Glomerular endothelial cell (primary cell): ENCODE measurements at places on chromosomes 13 and 19. TPM values are rescaled to one million over a fixed set of nuclear protein-coding genes. Genes with fewer than 3 reads are reported as not detected.

- DNase-seq = no peak
Measured at GRCh38 chr13:94470126-94470525, 9.4 kb downstream of the DCT start.

DNA sequence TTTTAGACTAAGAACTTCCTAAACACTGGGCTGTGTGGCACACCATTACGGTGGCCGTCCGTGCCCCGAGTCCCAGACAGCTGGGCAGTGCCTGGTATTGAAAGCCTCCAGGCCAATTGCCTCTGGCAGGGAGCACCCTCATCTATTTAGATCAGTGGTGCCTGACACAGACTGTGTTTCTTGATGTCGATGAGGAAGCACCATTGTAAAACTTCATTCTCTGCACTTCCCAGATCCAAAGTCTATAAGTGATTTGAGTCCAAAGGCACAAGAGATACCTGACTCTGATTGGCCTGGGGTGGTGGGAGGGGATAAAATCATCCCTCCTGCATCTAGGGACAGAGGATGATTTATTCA lies 8.5 kb upstream of the STK24 start:
- no peak for DNase-seq

GRCh38 chr13:43221611-43222010 lies 198.2 kb downstream of the DNAJC15 start:
- DNase-seq = no peak

DNA sequence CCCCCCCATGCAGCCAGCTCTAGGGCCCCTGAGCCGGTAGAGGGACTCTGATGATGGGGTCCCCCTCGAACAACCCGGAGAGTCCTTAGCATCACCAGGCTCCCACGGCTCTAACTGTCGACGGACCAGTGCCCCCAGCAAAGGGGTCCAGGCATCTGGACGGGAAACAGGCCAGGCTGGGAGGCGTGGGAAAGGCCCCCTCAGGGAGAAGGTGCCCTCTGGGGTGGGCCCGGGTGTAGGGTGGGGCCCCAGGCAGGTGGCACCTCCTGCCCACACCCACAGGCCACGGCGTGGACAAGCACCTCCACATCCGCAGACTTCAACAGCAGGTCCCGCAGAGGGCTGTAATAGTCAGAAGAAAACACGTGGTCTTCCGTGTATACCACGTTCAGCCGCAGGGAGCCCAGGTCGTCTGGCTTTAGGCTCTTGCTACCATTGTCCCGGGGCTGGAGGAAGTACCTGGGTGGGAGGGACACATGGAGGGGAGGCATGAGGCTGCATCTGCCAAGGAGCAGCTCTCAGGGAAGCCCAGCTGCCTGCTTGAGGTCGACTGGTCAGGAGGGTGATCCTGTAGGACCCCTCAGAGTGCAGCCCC lies 44.7 kb upstream of the C13orf46 start:
- DNase-seq = no peak

- no peak for DNase-seq
Measured at GRCh38 chr19:10747674-10748073, 29.8 kb downstream of the DNM2 start.

The CCNA1 gene
- total RNA-seq = 5.7 and 7.0 TPM in 2 replicates

- DNase-seq = no peak
Measured at GRCh38 chr13:49855930-49856329, 63.4 kb upstream of the KPNA3 start.

DNA sequence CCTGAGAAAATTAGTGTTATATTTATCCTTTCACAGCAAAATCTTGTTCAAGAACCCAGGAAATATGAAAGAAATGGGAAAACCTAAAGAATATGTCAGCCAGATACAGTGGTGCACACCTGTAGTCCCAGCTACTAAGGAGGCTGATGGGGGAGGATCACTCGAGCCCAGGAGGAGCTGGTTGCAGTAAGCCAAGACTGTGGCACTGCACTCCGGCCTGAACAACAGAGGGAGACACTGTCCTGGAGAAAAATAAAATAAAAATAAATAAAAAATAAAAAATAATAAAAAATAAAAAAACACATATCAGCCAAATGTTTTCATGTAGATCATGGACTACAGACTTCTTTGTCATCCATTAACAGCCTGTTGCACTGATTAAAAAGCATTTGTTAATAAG lies 244.8 kb upstream of the KLHL1 start:
- DNase-seq = no peak

The CLDN10 gene
- not detected in 2 replicates for total RNA-seq

The ZNF573 gene
- 3.4 and 8.0 TPM in 2 replicates for total RNA-seq

GRCh38 chr13:38384171-38384570 lies 34.5 kb downstream of the UFM1 start:
- DNase-seq = no peak

DNA sequence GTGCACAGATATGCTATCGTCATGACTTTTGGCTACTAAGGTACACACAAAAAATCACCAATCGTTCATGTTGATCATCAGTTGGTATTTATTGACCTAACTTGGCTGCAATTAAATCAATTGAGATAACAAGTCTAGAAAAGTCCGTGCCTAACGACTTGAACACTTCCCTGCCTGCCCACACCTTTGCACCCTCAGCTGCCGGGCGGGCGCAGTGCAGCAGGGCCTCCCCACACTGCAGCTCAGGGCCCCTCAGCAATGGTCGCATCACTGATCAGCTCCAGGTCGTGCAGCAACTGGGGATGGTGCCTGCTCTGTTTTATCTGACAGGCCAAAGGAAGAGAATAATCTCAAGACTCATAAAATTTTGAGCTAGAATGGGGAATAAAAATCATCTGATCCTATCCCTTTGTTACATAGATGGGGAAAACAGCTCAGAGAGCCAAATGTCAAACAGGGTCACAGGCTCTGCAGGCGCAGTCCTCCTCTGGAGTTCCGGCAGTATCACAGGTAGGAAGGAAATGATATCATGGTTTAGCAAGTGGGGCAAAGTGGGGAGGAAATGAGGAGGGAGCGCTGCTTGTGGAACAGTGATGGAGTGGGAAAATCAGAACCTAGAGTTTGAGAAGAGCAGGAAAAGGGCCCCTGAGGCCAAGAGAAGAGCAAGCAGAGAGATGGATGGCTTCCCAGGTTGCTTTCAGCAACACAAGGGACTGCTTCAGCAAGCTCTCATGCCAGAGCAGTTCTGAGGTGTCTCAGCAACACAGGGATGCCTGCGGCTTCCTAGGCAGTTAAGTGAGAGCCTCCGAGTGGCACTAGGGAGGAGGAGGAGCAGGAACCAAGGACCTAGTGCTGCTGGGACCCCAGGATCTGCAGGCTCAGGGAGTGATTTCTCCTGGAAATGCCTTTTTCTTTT lies 57.5 kb downstream of the SLC7A1 start:
- no peak for DNase-seq

The PSG6 gene
- not detected in 2 replicates for total RNA-seq

The ELL gene
- 13.6 and 18.3 TPM in 2 replicates for total RNA-seq

DNA sequence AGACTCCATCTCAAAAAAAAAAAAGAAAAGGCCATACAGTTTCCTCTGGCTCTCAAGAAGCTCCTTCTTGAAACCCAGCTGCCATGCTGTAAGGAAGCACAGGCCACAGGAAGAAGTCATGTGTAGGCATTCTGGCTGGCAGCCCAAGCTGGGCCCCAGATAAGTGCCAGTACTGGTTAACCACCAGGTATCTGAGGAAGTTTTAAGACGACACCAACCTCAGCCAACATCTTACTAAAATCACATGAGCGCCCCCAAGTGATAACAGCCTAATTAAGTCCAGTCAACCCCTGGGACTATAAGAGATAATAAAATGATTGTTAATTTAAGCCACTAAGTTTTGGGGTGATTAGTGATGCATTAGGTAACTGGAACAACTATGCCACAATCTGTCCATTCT lies 27.4 kb upstream of the AKT2 start:
- no peak for DNase-seq

The ZNF585A gene
- total RNA-seq = 2.7 and 4.3 TPM in 2 replicates

The SWSAP1 gene
- 1.1 and 4.1 TPM in 2 replicates for total RNA-seq

- no peak for DNase-seq
Measured at GRCh38 chr13:45398877-45399276, 19.3 kb downstream of the SLC25A30 start.

- DNase-seq = no peak
Measured at GRCh38 chr13:112131713-112132113, 64.8 kb downstream of the SOX1 start.

GRCh38 chr19:41646589-41647204 lies 19.8 kb upstream of the CEACAM4 start:
- DNase-seq = no peak

The ZNF723 gene
- total RNA-seq = not detected in 2 replicates

DNA sequence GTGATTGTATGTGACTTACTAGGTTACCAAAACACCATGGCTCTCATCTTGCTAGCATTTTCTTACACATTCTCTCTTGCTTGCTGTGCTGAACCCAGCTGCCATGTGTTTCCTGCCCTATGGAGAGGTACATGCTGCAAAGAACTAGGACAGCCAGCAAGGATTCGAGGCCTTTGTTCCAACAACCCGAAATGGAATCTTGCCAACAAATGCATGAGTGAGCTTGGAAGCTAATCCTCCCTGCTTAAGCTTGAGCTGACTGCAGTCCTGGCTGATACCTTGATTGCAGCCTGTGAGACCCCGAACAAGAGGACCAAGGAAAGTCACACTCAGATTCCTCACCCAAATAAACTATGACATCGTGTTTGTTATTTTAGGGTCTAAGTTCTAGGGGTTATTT lies 651.2 kb downstream of the SLITRK6 start:
- DNase-seq = peak; percentile 2

- no peak for DNase-seq
Measured at GRCh38 chr13:50572129-50572528, 271.4 kb downstream of the DLEU7 start.

- DNase-seq = no peak
Measured at GRCh38 chr13:69619651-69620050, 488.0 kb upstream of the ATXN8OS start.

The ANGPTL4 gene
- 124 and 137 TPM in 2 replicates for total RNA-seq

GRCh38 chr13:111066544-111066943 lies 48.6 kb upstream of the ARHGEF7 start:
- DNase-seq = no peak
